ENCODE measurements at places on chromosomes 5 and 9. TPM values are rescaled to one million over a fixed set of nuclear protein-coding genes. Genes with fewer than 3 reads are reported as not detected.

DNA sequence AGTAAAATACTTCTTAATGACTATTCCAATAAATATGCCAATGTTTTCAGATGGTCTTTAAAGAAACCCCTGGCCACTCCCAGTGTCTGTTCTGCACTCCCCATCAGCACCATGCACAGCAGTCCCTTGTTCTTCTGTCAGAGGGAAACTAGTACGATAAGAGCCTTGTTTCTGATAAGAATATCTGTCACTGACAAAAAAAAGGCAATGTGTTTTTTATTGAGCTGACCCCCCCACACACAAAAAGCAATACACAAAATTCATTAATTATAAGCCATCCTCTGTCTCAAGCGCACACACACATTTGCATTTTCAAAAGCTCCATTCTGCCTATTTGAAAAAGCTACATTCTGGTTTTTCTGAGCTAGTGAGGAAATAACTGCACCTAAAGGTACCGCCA is 119.1 kb downstream of the ENC1 start:
- H3K4me3 ChIP-seq: no peak overlapping the region
- no peak overlapping the region for H3K27ac ChIP-seq
- H3K27me3 ChIP-seq: no peaks in the 10 kb centered on the region
- H3K4me1 ChIP-seq: no peaks in the 10 kb centered on the region
- no peak for DNase-seq

DNA sequence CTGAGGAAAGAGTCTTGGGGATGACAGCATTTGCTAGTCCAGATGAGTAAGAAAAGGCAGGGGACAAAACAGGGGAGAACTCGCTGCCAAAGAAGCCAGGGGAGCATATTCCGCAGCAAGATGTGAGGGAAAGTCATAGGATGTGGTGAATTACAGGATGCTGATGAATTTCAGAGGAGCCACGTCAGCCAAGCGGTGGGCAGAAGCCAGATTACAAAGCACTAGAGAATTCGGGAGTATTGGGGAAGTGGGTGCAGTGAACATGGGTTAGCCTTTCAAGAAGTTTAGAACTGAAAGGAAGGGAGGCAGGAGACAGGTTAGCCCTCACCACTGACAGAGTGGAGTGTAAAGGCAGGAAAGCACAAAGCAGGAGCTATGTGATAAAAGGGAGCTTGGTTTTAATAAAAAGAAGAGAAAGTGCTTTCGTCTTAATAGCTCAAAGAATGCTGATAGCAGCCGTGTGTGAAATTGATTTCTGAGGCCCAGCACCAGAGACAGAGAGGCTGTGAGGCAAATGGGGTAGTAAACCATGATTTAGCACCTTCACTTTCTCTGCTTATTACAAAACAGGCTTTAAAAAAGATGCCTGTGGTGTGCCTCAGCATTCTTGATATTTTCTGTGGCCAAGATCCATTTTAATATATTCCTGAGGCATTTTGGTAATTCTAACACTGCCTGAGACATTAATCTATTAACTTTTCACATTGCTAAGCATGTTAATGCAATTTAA is 16.9 kb downstream of the ADAMTSL1 start:
- peak; percentile 78 for DNase-seq
- no peaks in the 10 kb centered on the region for H3K27me3 ChIP-seq
- H3K27ac ChIP-seq: peak overlapping the region; percentile 70
- no peak overlapping the region for H3K4me3 ChIP-seq
- H3K36me3 ChIP-seq: no peaks in the 10 kb centered on the region

GRCh38 chr9:81031422-81032029 is 657.8 kb downstream of the TLE1 start:
- peak overlapping the region; percentile 62 for H3K27ac ChIP-seq
- peak; percentile 44 for DNase-seq
- no peaks in the 10 kb centered on the region for H3K36me3 ChIP-seq
- no peaks in the 10 kb centered on the region for H3K27me3 ChIP-seq

DNA sequence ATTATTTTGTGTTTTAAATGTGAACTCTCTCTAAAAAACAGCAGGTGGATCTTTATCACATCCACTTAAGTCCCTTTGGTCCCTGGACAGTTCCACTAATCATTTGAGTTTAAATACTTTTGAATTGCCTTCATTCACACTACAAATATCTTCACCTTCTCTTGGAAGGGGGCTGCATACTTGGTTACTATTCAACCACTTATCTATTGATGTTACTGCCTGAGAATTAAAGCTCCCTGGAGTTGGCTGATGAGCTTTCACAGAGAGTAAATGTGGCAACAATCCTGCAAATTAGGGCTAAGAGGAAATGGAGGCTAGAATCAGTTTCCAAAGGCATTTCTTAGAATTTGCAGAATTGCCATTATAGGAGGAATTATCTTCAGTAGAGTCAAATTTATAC is 180.4 kb downstream of the ST8SIA4 start:
- DNase-seq: no peak
- no peaks in the 10 kb centered on the region for H3K27me3 ChIP-seq
- H3K4me3 ChIP-seq: no peak overlapping the region
- H3K4me1 ChIP-seq: no peaks in the 10 kb centered on the region
- no peak overlapping the region for H3K27ac ChIP-seq

DNA sequence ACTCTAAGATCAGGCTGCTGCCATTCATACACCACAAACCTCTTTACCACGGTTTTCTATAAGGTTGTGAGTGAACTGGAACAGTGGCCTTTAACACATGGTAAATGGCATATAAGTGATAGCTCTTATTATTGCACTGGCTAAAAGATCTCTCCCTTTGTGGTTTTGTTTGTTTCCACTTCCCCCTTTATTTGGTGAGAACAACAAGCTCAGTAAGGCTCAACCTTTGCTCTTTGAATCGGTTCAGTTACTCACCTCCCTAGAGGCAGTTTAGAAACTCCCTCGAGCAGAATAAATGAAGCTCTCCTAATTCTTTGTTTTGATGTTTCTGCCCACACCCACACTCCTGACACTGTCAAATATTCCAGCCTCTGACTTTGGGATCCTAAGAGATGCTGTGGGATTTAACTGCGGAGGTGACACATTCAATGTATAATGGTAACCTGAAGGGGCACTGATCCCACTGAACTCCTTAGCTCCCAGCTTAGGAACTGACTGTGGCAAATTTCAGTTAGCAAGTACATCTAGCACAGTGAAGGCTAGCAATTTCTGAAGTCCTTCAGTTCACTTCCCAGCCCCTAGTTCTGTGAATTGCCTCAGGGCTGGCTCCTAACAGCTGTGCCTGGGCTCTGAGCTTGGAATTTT is 22.5 kb upstream of the RAD23B start:
- no peaks in the 10 kb centered on the region for H3K36me3 ChIP-seq
- H3K4me3 ChIP-seq: no peak overlapping the region
- DNase-seq: no peak
- H3K27me3 ChIP-seq: no peaks in the 10 kb centered on the region

DNA sequence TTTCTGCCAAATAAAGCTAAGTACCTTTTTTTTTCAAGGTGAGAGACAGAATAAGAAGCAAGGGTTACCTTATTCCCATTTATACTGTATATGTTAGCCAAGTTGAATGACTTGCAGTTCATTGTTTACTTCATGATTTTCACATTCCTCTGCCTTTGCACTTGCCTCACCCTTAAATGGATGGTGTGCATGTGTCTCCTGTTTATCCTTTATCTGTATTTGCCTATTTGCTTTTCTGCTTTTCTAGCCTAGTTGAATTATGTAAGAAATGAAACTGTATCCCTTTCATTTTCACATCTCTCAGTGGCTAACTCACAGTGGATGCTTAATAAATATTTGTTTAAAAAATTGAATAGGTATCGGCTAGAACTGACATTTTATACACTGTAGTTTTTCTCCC is 200.8 kb upstream of the ST8SIA4 start:
- H3K36me3 ChIP-seq: no peaks in the 10 kb centered on the region
- no peak overlapping the region for H3K27ac ChIP-seq
- no peak for DNase-seq
- no peaks in the 10 kb centered on the region for H3K4me1 ChIP-seq

- no peak for DNase-seq
- no peak overlapping the region for H3K27ac ChIP-seq
- H3K4me3 ChIP-seq: no peak overlapping the region
- H3K27me3 ChIP-seq: no peaks in the 10 kb centered on the region
- H3K36me3 ChIP-seq: no peaks in the 10 kb centered on the region
These were observed 176.1 kb upstream of the CDH12 start for GRCh38 chr5:23029290-23029689.

GRCh38 chr9:132046456-132046855 is 33.2 kb downstream of the MED27 start:
- no peaks in the 10 kb centered on the region for H3K36me3 ChIP-seq
- H3K27me3 ChIP-seq: no peaks in the 10 kb centered on the region
- H3K4me1 ChIP-seq: peaks cover 20% of the 10 kb centered on the region
- no peak for DNase-seq

- no peaks in the 10 kb centered on the region for H3K4me1 ChIP-seq
- H3K27ac ChIP-seq: no peak overlapping the region
- H3K36me3 ChIP-seq: no peaks in the 10 kb centered on the region
- DNase-seq: no peak
These were observed 182.6 kb upstream of the GNA14 start for GRCh38 chr9:77830618-77831285.

The ACTBL2 gene
- polyA plus RNA-seq: 2.7 TPM

- no peaks in the 10 kb centered on the region for H3K27me3 ChIP-seq
- H3K4me3 ChIP-seq: no peak overlapping the region
These were observed 29.7 kb downstream of the GPR21 start for GRCh38 chr9:123063177-123063598.

The ORM2 gene
- polyA plus RNA-seq: not detected

GRCh38 chr9:132770770-132771310 is 100.6 kb downstream of the GTF3C4 start:
- peaks cover 7% of the 10 kb centered on the region for H3K4me1 ChIP-seq
- no peak overlapping the region for H3K4me3 ChIP-seq
- no peaks in the 10 kb centered on the region for H3K27me3 ChIP-seq
- no peak overlapping the region for H3K27ac ChIP-seq
- no peak for DNase-seq

DNA sequence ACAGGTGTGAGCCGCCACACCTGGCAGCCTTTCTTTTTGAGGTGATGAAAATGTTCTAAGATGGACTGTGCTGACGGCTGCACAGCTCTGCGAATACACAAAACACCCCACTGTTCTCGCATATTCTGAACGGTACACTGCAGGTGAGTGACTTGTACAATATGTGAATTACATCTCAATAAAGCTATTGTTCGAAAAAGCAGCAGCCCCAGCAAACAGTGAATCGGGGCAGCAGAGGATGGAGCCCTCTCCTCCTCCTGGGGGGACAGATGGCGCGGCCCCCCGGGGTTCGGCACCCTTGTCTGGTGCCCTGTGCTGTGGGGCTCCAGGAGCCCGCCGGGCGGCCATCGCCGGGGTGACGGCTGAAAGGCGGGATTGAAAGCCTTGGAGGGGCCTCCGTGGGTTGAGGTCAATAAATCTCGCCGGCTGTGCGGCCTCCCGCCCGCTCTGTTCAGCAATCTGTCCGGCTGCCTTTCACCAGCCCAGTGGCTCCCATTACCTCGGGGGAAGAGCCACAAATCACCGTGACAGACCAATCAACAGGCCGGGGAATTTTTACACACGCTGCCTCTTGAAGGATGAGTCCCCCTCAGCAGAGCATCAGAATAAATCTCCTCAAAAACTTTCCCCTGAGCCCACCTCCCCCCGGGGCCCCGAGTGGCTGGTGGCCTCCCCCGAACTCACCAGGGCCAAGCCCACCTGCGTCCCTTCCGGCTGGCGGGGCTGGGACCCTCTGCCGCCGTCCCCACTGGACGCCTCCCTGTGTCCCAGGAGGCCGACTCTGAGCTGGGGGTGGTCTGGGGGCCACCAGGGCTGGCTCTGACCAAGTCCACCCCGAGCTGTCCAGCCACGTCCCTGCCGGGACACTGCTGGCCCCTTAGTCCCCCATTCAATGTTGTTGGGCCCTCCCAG is 37.8 kb upstream of the TMEM250 start:
- H3K36me3 ChIP-seq: no peaks in the 10 kb centered on the region
- H3K4me1 ChIP-seq: no peaks in the 10 kb centered on the region
- H3K4me3 ChIP-seq: no peak overlapping the region
- DNase-seq: no peak
- no peak overlapping the region for H3K27ac ChIP-seq
- H3K27me3 ChIP-seq: peaks cover 30% of the 10 kb centered on the region

DNA sequence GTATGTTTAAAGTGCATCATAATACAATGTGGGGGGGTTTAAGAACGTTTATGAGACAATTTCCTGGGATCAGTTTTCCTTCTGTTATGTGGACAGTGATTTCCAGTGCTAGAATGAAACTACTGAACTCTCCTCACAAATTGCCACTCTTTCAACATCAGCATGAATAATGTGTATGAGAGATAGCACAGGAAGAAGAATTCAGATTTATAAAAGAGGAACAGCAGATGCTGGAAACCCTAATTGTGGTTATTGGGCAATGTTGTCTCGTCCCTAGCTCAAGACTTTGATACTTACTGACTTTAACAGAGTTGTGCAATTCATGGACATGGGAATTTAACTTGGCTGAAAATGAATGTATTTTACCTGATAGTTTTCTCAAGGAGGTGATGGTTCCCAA is 410.8 kb upstream of the MEF2C start:
- H3K36me3 ChIP-seq: no peaks in the 10 kb centered on the region
- no peak overlapping the region for H3K4me3 ChIP-seq
- H3K4me1 ChIP-seq: no peaks in the 10 kb centered on the region
- H3K27me3 ChIP-seq: no peaks in the 10 kb centered on the region

The GZMA gene
- not detected for polyA plus RNA-seq

DNA sequence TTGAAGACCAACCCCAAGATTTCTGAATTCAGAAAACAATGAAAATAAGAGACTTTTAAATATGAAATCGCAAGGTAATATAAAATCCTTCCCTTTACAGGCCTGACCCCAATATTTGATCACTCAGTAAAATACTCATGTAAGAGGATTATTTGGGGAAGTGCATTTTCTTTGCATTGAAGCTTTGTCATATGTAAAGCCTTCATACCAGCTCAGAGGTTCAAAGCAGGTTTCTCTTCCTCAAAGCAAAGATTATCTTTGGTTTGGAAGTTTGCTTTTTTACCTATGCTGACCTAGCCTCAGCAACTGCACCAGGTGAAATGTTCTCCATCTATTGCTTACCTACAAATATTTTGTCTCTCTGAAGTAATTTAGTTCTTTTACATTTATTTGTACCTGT is 106.5 kb upstream of the PARP8 start:
- peaks cover 4% of the 10 kb centered on the region for H3K4me1 ChIP-seq
- no peaks in the 10 kb centered on the region for H3K36me3 ChIP-seq
- H3K27ac ChIP-seq: no peak overlapping the region
- H3K4me3 ChIP-seq: no peak overlapping the region

DNA sequence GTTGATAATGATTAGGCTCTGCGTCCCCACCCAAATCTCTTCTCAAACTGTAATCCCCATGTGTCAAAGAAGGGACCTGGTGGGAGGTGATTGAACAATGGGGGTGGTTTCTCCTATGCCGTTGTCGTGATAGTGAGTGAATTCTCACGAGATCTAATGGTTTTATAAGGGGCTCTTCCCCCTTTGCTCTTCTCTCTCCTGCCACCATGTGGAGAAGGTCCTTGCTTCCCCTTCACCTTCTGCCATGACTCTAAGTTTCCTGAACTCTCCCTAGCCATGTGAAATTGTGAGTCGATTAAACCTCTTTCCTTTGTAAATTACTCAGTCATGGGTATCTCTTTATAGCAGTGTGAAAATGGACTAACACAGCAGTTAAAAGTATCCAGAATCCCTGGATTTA is 715.2 kb upstream of the DMAC1 start:
- DNase-seq: no peak
- H3K36me3 ChIP-seq: no peaks in the 10 kb centered on the region
- H3K4me1 ChIP-seq: no peaks in the 10 kb centered on the region
- H3K4me3 ChIP-seq: no peak overlapping the region
- H3K27ac ChIP-seq: no peak overlapping the region

The NFX1 gene
- polyA plus RNA-seq: 24.2 TPM

The ACO1 gene
- polyA plus RNA-seq: 30.8 TPM

The TXNDC8 gene
- polyA plus RNA-seq: not detected
